Islet precursor cell (in vitro differentiated cells): ENCODE measurements at places on chromosomes 1 and 21.

GRCh38 chr1:53408755-53409129 lies 50.5 kb upstream of the DMRTB1 start:
- DNase-seq = no peak

DNA sequence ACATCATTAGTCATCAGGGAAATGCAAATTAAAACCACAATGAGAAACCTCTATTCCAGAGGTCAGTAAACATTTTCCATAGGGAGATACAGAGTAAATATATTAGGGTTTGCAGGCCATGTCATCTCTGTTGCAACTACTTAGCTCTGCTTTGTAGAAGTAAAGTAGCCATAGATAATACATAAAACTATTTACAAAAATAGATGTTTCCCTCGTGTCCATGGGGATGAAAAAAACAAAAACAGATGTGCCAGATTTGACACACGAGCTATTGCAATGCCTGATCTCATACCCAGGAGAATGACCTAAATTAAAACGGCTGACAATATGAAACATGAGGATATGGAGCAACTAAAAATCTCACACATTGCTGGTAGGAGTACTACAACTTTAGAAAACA lies 17.3 kb downstream of the LTN1 start:
- DNase-seq = no peak

- no peak for DNase-seq
Measured at GRCh38 chr1:44050261-44050660, 19.0 kb upstream of the SLC6A9 start.

GRCh38 chr1:202568826-202569225 lies 141.4 kb downstream of the SYT2 start:
- DNase-seq = no peak

DNA sequence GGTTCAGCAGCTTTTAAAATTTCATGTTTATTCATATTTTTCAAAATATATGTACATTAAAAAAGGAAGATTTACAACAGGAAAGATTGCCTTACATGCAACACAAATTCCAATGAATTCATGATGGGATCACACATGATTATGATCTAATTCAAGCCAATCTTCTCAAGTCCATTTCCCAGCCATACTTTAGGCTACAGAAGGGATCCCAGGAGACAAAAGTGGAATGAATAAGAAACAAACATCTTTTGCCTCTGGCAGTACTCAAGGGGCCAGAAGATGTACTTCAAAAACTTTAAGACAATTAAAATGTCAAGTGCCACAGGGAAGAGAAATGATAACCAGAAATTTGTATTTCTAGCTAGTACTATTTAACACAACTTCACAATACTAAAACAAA lies 10.2 kb upstream of the SH2D5 start:
- DNase-seq = no peak

DNA sequence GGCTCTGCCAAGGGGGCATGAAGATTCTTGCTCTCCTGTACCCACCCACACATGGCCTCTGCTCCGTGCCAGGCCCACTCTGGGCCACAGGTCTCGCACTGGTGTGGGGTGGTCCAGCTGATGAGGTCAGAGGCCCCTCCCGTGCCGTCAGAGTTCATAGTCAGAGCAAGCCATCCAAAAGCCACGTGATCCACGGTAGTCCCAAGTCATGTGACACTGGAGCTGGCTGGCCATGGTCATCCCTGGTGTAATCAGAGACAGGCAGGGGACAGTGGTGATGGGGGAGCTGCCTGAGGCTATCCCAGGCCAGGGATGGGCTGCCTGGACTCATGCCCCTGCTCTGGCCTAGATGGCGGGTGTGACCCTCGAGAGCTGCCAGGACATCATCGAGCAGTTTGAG lies 10.5 kb downstream of the PLCH2 start:
- no peak for DNase-seq

- peak; percentile 99 for DNase-seq
Measured at GRCh38 chr1:43858324-43858723, 75.3 kb upstream of the ARTN start.

DNA sequence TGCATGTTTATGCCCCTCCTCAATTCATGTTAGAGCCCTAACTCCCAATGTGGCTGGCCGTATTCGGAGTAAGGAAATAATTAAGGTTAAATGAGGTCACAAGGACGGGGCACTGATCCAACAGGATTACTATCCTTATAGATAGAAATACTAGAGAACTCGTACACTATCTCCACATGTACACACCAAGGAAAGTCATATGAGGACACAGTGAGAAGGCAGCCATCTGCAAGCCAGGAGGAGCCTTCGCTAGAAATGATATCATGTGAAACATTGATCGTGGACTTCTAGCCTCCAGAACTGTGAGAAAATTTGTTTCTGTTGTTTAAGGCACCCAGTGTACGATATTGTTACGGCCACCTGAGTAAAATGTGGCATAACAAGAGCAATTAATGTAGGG lies 79.7 kb downstream of the FAF1 start:
- no peak for DNase-seq

DNA sequence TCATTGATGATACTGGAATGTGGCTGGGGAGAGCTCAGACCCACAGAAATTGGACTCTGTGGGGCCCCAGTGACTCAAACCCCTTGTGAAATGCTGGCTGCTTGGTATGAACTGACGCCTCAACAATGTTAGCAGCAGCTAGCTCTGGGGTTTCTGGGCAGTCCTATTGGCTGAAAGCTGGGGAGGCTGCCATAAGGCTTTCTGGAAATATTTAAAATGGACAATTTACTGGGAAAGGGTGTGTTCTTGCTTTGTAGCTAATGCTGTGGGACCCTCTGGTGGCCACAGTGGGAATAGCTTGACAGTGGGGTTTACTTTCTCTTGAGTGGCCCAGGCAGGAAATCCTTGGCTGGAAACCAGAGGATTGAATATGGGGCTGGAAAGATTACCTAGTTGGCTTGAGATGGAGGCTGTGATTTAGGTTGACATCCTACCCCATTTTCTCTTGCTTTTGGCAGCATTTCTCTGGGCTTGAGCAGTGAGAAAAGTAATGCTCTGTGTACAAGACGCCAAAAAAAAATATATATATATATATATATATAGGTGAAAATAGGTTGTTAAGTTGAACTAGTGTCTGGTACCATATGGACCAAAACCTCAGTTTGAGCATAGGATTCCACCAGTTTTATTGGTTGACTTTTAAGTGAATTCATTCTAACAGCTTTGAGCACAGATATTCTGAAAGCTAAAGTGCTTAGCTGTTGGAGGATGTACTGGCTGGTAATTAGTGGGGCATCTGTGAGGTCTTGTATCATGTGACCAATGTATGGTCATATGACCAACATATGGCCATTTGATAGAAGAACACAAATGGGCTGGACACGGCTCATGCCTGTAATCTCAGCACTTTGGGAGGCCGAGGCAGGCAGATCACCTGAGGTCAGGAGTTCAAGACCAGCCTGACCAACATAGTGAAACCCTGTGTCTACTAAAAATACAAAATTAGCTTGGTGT lies 8.2 kb upstream of the S100A10 start:
- peak; percentile 94 for DNase-seq

DNA sequence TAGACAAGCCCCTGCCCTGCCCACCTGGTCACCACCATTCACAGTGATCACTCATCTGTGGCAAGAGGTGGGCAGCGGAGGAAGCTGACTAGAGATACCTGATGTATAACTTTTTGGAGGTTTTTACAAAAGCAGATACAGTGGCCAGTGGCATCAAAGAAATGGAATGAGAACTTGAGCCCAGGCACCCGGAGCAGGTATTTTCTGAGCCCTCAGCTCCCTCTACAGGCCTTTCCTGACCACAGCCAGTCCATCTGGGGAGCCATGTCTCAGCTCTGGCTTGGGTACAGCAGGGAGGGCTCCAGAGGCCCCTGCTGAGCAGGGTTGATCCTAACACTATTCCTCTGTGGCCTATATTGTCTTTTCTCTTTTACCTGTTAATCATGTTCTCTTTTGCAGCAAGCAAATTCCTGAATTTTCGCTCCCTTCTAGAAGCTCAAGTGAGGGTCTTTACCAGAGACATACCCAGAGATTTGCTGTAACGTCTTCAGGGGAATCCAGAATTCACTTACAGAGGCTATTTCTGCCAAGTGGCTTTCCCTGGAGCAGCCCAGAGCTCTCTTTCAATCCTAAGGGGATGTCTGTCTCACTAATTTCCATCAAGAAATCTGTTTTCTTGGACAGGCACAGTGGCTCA lies 27.3 kb downstream of the GPR157 start:
- peak; percentile 77 for DNase-seq

GRCh38 chr1:234490793-234491479 lies 12.0 kb upstream of the TARBP1 start:
- no peak for DNase-seq

DNA sequence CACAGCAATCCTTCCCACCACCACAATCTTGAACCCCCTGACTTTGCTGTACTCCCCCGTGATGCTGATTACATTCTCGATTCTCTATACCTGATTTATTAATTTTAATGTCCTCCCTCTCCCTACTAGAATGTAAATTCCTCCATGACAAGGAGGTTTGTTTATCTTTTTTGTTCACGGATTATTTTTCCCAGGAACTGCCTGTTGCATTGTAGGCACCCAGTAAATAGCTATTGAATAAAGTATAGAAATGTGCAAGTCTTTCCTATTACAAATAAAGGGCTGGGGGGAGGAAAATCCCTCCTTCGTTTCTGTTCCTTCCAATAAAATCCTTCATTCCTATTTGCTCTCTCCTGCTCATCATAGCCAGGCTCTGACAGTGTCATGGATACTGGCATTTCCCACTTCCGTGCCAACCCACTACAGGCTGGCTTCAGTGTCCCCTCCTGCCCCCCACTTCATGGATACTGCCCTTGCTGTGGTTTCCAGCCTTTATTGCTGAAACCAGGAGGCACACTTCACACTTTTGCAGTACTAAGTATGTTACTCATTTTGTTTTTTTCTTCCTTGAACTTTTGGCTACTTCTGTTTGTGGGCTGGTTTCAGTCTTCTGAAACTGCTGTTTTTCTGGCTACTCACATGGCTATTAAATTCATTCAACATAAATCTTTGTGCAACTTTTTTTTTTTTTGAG lies 7.5 kb downstream of the KIF1B start:
- no peak for DNase-seq

- DNase-seq = no peak
Measured at GRCh38 chr21:45591619-45592207, 49.5 kb upstream of the SLC19A1 start.

DNA sequence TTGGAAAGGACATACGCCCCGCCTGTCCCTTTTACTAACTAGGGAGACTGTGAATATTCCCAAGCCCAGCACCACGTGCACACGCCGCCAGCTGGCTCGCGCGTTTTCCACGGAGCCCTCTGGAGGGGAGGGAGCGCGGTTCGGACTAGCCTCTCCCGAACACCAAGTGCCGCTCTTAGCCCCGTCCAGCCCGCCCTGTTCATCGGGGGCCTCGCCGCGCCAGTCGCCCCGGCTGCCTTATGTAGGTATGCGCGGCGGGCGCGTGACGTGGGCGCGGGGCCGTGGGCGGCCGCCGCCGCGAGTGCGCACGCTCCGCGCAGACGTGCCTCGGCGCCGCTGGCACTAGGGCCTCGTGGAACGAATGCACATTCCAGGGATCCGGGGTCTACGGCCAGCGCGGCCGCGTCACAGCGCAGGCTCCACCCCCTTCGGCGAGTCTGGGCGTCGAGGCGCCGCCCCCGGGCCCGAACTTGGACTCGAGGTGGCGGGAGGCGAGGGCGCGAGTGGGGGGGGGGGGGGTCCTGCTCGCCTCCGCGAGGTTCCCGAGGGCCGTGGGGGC lies 767 bp upstream of the IRF2BP2 start:
- DNase-seq = peak; percentile 96

GRCh38 chr1:37064039-37064438 lies 29.7 kb upstream of the GRIK3 start:
- no peak for DNase-seq

DNA sequence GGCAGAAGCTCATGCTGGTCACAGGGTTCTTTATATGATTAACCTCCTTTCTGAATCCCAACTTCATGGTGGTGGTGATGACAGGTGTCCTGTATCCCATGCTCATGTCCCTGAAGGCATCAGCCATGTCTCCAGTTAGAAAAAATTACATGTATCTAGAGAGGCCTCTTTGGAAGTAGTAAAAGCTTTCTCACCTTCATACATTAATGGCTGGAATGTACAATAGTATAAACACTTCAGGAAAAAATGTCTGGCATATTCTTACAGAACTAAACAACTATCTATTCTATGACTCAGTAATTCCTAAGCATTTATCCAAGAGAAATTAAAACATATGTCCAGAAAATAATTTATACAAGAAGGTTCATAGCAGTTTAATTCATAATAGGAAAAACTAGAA lies 34.0 kb downstream of the ADAM30 start:
- no peak for DNase-seq

- DNase-seq = peak; percentile 60
Measured at GRCh38 chr1:18412882-18413353, 67.8 kb upstream of the KLHDC7A start.

DNA sequence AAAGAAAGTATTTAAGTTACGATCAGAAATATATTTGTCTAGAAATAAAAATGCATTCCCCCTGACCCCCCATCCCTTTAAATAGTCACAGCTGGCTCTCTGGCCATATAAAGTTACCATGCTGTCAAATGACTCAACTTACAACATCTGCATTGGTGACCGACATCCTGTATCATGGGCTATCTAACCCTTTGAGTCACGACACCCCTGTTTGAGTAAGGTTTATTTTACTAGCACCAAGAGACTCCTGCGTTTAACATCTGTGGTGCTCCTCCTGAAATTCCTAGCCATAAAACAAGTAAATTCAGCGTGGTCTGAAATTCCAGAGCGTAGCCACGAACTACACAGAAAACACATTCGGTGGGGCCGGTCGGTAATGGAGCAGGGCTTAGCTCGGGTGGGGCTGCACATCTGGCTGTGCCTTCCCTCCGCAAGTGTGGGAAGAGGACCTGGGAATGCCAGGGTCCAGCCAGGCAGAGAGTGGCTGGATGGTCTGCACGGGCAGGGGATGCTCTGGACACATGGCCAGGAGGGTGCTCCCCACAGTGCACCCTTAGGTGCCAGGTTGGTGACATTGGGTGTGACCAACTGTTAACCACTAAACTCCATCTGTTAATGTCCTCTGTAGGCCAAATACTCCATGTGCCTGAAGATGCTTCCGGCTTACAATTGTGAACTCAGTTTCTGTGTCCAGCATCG lies 53.0 kb upstream of the CLDN14 start:
- DNase-seq = no peak

GRCh38 chr1:159274631-159275030 lies 27.5 kb upstream of the FCER1A start:
- DNase-seq = no peak

GRCh38 chr1:15620155-15620545 lies 2.9 kb downstream of the DDI2 start:
- DNase-seq = peak; percentile 55

GRCh38 chr1:160149716-160150115 lies 1.7 kb upstream of the ATP1A4 start:
- no peak for DNase-seq

GRCh38 chr1:87830432-87830978 lies 501.8 kb downstream of the LMO4 start:
- no peak for DNase-seq

DNA sequence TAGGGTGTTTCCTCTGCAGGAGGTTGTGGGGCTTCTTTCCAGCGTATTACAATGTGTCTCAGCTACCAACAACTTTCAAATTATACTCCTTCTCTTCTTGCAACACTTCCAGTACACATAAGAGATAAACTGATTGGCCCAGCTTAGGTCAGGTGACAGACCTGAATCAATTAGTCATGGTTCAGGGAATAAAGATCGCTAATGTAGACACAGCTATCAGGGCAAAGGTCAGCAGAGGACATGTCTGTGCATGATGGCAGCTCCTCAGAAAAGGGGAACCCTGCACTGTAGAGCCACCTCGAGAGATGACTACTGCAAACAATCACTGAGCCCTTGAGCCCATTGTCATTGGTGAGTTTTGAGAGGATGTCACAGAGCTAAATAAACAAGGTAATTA lies 36.8 kb upstream of the PKN2 start:
- no peak for DNase-seq
